ENCODE measurements at places on chromosomes 4 and X.

DNA sequence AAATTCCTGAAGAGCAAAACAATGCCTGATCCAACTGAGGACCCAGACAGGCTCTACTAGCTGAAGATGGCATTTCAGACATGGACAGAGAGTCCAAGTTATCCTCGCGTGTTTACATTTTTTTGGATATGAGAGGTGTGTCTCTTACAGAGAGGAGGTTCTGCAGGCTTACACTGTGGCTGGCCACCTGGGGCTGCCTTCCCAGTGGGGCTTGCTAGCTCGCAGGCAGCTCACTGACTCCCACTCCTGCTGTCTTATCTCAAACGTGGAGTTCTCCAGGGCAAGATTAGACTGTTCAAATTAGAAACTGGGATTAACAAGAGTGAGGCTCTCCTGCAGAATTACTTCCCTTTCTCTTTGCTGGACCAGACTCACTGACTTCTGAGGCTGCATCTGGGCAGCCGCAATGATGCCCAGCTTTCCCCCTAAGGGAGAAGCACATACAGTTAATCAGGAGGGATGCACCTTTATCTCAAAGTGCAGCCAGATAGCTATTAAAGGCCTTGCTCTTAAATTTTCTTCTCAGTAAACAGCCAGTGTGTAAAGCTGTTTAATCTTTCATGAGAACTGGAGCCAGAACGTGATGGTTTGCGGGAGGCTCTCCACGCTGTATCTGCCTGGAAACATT is 123.0 kb downstream of the ENPP6 start:
- DNase-seq = no peak

GRCh38 chrX:105063743-105064142 is 156.8 kb downstream of the TEX13A start:
- no peak for DNase-seq

DNA sequence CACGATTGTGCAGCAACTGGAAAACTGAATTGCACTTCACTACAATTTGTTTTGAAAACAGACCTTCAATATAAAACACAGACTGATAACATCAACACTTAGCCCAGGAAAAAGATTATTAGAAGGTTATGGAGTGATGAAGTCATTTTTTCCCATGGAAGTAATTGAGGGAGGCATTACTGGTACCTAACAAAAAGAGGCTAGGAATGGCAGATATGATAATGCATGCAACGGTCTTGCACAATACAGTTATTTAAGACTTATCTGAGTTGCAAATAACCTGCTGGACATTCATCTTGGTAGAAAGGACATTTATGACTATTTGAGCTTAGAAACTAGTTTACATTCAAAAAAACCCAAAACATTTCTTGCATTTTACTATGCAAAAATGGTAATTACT is 1031.9 kb downstream of the FAT4 start:
- DNase-seq = no peak

DNA sequence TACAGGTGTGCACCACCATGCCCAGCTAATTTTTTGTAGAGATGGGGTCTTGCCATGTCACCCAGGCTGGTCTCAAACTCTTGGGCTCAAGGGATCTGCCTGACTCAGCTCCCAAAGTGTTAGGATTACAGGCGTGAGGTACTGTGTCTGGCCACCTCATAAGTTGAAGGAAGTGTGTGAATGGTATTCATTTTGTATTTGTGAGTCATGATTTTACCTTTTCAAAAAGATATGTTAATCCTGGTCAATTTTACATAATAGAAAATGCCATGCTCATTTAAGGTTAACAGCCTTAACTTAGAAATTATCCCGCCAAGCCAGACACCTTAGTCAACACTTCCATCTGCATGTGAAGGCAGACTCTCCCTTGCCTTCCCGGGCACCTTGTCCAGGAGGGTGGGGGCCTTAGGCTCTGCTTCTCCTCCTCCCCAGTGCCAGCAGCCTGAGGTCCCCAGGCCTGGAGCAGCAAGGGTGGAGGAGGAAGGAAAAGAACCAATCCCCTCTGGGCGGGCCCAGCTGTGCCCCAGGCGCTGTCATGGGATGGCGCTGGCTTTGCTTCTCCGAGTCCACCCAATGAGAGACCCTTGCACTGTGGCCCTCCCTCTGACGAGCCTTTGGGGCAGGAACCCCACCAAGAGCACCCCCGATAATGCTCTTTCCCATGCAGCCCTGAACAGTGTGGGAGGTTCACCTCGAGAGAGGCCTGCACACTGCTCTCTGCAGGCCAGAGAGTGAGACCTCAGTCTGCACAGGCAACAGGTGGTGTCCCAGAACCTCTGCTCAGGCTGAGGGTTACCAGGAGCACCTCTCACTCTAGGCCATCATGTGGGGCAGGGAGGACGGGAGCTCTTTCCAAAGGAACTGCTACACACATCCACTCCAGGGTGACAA is 37.3 kb downstream of the RNF212 start:
- DNase-seq = no peak

GRCh38 chr4:187166886-187167512 is 443.3 kb upstream of the FAT1 start:
- no peak for DNase-seq

GRCh38 chr4:73303711-73304110 is 45.1 kb upstream of the ANKRD17 start:
- DNase-seq = no peak

- no peak for DNase-seq
Measured at GRCh38 chrX:34365471-34365870, 233.4 kb upstream of the FAM47A start.

DNA sequence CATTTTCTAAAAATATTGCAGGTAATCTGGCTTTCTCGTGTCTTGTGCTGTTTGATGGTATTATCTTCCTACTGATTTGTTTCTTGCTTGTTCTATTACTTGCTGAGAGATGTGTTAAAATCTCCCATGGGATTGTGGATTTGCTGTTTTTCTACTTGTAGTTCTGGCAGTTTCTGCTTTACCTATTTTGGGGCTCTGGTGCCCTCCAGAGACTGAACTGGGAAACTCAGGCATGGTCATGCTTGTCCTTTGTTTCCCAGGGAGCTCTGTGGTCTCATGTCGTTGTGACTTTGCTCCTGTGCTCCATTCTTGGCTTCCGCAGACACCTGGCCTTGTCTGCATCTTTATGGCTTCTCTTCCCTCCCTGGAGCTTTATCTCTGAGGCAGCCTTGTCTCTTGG is 39.5 kb downstream of the NSD2 start:
- DNase-seq = no peak

DNA sequence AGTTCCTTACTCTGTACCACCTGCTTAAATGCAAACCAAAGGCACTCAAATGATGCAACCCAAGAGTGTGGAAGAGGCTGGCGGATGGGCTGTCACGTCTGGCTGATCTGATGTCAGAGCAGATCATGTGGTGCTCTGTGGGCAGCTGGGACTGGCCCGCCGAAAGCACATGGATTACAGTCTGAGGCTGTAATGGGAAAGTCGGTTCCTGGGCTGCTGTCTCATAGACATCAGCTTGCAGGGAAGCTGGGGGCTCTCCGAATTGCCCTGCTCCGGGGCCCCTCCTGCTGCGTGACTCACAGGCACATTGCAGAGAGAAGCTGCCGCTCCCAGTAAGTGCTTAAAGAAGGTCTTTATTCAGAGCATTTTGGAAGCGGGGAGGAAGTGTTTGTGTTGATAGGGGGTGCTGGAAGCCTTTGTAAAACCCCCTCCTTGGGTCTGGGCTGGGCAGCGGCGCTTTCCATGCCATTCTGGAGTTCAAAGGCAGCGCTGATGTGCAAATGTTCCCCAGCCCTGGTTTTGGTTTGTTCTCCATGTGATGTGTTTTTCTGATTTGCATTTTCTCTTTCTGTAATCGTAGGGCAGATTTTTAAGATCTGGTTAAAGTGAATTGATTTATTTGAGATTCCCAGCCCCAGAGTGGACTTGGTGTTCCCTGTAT is 181.1 kb downstream of the LARP7 start:
- DNase-seq = peak; percentile 82

GRCh38 chrX:48466696-48467095 is 3.4 kb downstream of the SLC38A5 start:
- no peak for DNase-seq

DNA sequence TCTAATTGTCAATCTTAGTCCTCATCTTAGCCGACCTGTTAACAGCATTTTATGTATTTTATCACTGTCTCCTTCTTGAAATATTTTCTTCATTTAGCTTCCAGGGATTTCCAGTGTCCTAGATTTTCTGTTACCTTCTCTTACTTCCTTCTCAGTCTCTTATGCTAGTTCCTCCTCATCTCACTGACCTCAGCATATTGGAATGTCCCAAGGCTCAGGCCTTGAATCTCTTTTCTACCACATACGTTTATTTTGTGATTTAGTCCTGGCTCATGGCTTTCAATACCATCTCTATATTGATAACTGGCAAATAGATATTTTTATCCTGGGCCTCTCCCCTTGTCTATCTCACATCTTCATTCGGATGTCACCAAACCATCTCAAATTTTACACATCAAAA is 61.1 kb downstream of the IQCM start:
- no peak for DNase-seq

- DNase-seq = no peak
Measured at GRCh38 chrX:130468395-130468923, 66.7 kb downstream of the RBMX2 start.

GRCh38 chr4:109861916-109862511 is 14.1 kb downstream of the LRIT3 start:
- DNase-seq = no peak

- no peak for DNase-seq
Measured at GRCh38 chr4:118741301-118741855, 56.2 kb downstream of the METTL14 start.

GRCh38 chr4:1802151-1802715 is 9.1 kb downstream of the FGFR3 start:
- no peak for DNase-seq

DNA sequence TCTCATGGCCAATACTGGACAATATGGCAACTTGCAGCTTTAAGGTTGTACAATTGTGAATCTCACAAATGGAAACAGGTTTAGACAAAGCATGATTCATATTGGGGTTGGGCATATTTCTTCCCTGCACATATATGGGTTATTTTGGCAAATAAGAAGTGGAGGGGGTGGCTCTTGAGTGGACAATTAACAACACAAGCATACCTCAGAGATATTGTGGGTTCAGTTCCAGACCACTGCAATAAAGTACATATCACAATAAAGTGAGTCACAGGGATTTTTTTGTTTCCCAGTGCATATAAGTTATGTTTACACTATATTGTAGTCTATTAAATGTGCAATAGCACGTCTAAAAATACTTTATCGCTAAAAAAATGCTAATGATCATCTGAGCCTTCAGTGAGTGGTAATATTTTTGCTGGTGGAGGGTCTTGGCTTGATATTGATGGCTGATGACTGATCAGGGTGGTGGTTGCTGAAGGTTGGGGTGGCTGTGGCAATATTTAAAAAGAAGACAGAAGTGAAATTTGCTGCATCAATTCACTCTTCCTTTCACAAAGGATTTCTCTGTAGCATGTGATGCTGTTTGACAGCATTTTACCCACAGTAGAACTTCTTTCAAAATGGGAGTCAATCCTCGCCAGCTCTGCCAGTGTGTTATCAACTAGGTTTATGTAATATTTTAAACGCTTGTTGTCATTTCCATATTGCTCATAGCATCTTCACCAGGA is 50.5 kb upstream of the OGT start:
- DNase-seq = no peak

DNA sequence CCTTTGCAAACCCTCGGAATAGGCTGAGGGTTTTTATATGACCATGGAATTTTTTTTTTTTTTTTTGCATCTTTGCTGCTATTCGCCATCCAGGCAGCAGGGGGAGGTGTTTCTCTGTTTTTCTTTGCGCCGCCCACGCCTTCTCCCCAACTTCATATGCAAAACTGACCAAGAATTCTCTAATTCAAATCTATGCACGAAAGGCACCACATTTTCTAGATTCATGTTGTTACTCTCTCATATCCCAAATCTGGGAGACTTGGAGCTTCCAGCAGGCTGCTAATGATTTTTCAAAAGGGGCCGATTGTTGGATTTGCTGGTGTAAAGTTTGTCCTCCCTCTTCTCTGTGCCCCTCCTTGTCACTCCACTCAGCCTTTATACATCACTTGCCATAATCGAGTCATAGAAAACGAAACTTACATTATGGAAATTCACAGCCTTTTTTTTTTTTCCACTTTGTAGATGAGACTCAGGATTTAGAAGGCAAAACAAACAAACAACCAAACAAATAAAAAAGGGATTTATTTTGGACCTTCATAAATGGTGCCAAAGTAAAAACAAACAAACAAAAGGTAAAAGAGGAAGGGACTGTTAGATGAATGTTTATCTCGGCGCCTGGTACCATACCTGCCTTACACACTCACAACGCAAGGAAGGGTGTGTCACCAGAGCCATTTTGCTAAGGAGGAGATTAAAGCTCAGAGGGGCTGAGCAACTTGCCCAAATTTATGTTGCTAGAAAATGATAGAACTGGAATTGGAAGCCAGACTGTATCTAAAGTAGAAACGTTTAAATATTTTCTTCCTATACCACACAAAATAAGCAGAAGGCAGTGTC is 29.3 kb upstream of the BOD1L1 start:
- no peak for DNase-seq

GRCh38 chr4:186727169-186727976 is 3.7 kb upstream of the FAT1 start:
- no peak for DNase-seq

DNA sequence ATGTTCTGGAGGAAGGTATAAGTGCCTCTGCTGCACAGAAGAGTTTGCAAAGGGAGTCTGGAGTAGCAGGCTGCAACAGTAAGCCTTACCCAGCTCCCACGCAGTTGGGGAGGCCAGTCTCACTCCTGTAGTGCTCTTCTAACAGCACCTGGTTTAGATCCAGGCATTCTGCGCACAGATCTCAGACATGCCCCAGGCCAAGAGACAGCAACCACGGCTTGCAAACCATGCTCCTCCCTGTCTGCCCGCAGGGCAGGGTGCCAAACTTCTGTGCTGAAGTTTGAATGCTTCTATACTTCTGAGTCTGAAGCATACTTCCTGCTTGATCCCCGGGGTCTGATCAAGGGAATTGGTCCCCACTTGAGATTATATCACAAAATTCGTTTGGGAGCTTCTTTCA is 106.3 kb downstream of the LINC00632 start:
- DNase-seq = no peak

GRCh38 chr4:121096191-121096590 is 23.9 kb upstream of the NDNF start:
- no peak for DNase-seq

- no peak for DNase-seq
Measured at GRCh38 chr4:143402776-143403552, 66.3 kb downstream of the GAB1 start.

DNA sequence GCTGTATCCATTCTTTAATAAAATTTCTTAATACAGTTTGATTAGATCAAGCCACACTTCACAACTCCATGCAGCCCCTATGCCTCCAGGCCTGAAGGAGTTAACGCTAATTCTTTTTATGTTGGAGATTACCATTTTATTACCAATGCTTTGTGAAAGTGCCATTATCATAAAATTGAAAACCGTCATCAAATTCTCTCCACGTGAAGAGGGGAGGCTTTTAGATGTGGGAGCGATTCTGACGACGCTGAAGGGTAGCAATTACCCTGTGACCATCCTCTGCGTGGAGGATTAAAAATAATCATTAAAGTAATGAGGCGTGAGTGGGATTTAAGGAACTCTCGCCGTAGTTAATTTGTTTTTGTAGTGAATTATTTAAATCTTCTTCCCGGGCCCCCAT is 278.8 kb downstream of the CRLF2 start:
- no peak for DNase-seq

Data from coronary artery (tissue), 2 donors.